PC-3 (cell line): ENCODE measurements at places on chromosomes 4 and X. TPM values are rescaled to one million over a fixed set of nuclear protein-coding genes. Genes with fewer than 3 reads are reported as not detected.

The UGT2B15 gene
- not detected in 2 replicates for total RNA-seq

The SORCS2 gene
- total RNA-seq = 4.1 and 6.6 TPM in 2 replicates

The HGFAC gene
- total RNA-seq = 0.04 and 0.58 TPM in 2 replicates

The YY2 gene
- 2.3 and 4.4 TPM in 2 replicates for total RNA-seq

The TRIM61 gene
- not detected in 2 replicates for total RNA-seq

The LRPAP1 gene
- 133 and 148 TPM in 2 replicates for total RNA-seq

The CLDN2 gene
- total RNA-seq = not detected in 2 replicates

The ANKRD50 gene
- 26.3 and 29.3 TPM in 2 replicates for total RNA-seq

GRCh38 chr4:37138019-37138653 lies 106.4 kb upstream of the NWD2 start:
- no peak overlapping the region for H3K4me3 ChIP-seq
- no peak overlapping the region for H3K27ac ChIP-seq
- no peak for DNase-seq
- no peaks in the 10 kb centered on the region for H3K36me3 ChIP-seq
- H3K4me1 ChIP-seq = no peaks in the 10 kb centered on the region

- peak overlapping the region; percentile 68 for H3K27ac ChIP-seq
- peak; percentile 79 for DNase-seq
- no peaks in the 10 kb centered on the region for H3K36me3 ChIP-seq
These were observed 8.1 kb upstream of the DTHD1 start for GRCh38 chr4:36273276-36273675.

DNA sequence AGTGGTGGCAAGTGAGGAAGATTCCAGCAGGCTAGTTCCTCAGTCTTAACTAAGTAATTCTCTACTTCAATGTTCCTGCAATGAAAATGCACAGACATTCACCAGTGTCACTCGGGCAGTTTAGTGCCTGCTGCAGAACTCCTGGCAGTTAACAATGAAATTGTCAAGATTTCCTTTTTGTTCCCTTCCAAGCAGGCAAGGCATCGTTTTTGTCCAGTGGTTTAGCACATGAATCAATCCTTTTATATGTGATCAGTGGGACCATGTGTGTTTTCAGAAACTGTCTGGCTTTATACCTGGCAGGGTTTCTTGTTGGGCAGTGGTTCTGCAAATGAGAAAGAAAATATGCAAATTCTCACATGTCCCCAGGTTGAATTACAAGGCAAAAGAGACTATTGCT lies 122.2 kb downstream of the GBA3 start:
- H3K4me3 ChIP-seq = no peak overlapping the region
- H3K27me3 ChIP-seq = peaks cover 20% of the 10 kb centered on the region; the same call in 1 of the 2 replicates
- H3K27ac ChIP-seq = no peak overlapping the region
- no peaks in the 10 kb centered on the region for H3K36me3 ChIP-seq

DNA sequence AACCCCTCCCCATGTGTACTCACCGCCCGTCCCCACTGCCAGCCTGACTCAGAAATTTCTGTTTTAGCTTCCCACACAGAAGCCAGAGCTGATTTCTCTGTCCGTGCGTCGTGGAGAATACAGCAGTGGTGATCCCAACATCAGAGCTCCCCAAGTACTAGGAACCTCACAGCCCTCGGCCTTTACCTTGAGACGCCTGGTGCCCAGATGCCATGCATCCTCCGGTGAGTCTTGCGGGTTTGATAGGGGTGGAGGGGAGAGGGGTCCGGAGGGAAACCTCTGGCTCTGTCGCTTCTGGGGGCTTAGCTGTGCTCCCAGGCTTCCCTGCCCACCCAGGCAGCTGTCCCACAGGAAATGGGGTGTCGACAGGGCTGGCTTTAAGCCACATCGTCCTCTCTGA lies 2.1 kb downstream of the LOC101059915 start:
- no peak for DNase-seq
- H3K27me3 ChIP-seq = no peaks in the 10 kb centered on the region
- H3K4me3 ChIP-seq = no peak overlapping the region
- H3K4me1 ChIP-seq = peaks cover 12% of the 10 kb centered on the region
- no peak overlapping the region for H3K27ac ChIP-seq
- H3K36me3 ChIP-seq = no peaks in the 10 kb centered on the region

DNA sequence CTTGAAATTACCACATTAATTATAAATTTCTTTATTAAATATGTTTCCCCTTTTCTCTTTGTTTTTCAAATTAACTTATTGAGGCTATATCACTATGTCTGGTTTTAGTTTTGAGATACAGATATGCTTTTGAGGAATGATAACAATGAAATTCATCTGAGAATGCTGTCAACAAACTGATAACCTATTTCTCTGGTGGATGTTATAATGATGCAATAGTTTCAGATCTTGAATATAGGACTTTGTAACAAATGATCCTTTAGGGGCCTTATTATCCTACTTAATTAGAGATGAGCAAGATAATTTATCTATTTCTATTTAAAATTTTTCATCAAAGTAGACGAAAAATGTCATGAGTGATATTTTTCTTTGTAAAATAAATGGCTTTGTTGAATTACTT lies 123.7 kb downstream of the MAGEB17 start:
- H3K27me3 ChIP-seq = no peaks in the 10 kb centered on the region
- DNase-seq = no peak
- H3K4me1 ChIP-seq = no peaks in the 10 kb centered on the region
- no peak overlapping the region for H3K4me3 ChIP-seq
- H3K27ac ChIP-seq = no peak overlapping the region
- no peaks in the 10 kb centered on the region for H3K36me3 ChIP-seq

GRCh38 chr4:185534866-185535611 lies at the start of gene PDLIM3:
TSS of gene PDLIM3 (minus strand) at chr4:185535507. CDS start at chr4:185535434, 73 bp downstream.
- H3K4me1 ChIP-seq = no peaks in the 10 kb centered on the region
- H3K27ac ChIP-seq = no peak within 1 kb of the TSS
- no peaks in the 10 kb centered on the region for H3K36me3 ChIP-seq
- DNase-seq = no peak
- peak within 1 kb of the TSS; percentile 67 for H3K4me3 ChIP-seq
- peaks cover 64% of the 10 kb centered on the region for H3K27me3 ChIP-seq

GRCh38 chr4:7547368-7548040 lies 112.8 kb upstream of the PSAPL1 start:
- no peaks in the 10 kb centered on the region for H3K27me3 ChIP-seq
- H3K4me3 ChIP-seq = no peak overlapping the region
- no peak overlapping the region for H3K27ac ChIP-seq
- DNase-seq = peak; percentile 32
- no peaks in the 10 kb centered on the region for H3K36me3 ChIP-seq
- H3K4me1 ChIP-seq = peaks cover 14% of the 10 kb centered on the region; the same call in 1 of the 2 replicates

GRCh38 chrX:151009582-151009981 lies 26.4 kb downstream of the HMGB3 start:
- H3K36me3 ChIP-seq = no peaks in the 10 kb centered on the region
- H3K27me3 ChIP-seq = no peaks in the 10 kb centered on the region
- DNase-seq = no peak

DNA sequence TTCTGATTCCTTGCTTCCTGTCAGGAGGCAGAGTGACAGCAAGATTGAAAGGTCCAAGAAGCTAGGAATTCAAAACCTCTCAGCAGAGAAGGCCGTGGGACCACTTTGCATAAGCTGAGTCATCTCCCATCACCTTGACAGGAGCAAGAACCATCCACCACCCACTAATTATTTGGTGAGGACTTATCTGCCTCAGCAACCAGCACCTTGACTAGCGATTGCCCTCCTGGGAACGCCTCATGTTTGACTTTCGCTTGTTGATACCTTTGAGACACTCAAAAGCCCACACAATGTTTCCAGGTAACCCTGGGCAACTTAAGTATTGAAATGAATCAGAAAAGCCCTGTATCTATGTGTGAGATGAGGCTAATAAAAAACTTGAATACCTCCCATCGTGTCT lies 233.5 kb upstream of the GYPA start:
- H3K27ac ChIP-seq = no peak overlapping the region
- no peaks in the 10 kb centered on the region for H3K4me1 ChIP-seq
- 0 out of 2 replicates have a peak, but pooled peaks cover 8% of the 10 kb centered on the region for H3K27me3 ChIP-seq
- H3K36me3 ChIP-seq = no peaks in the 10 kb centered on the region
- H3K4me3 ChIP-seq = no peak overlapping the region
- no peak for DNase-seq

DNA sequence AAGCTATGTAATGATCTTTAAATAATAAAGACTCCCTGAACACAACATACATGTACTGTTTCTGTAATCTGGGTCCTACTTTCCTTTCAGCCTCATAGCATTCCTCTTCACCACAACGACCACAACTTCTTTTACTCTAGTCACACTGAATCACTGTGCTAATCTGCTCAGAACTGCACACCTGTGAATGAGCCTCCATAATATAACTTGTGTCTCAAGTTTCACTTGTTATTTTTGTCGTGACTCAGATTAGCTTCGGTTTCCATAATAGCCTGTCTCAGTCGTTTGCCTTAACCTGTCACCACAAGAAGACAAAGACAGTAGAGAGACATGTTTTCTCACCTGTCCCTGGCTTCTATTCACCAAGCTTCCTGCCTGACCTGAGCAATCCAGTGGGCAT lies 61.8 kb downstream of the MAGED1 start:
- H3K4me3 ChIP-seq = no peak overlapping the region
- 0 out of 2 replicates have a peak, but pooled peaks cover 10% of the 10 kb centered on the region for H3K27me3 ChIP-seq
- no peaks in the 10 kb centered on the region for H3K4me1 ChIP-seq
- H3K36me3 ChIP-seq = no peaks in the 10 kb centered on the region

GRCh38 chrX:85611926-85612325 lies 232.5 kb upstream of the POF1B start:
- H3K4me1 ChIP-seq = no peaks in the 10 kb centered on the region
- DNase-seq = peak; percentile 42
- no peak overlapping the region for H3K4me3 ChIP-seq
- H3K36me3 ChIP-seq = no peaks in the 10 kb centered on the region
- H3K27ac ChIP-seq = no peak overlapping the region
- H3K27me3 ChIP-seq = no peaks in the 10 kb centered on the region

DNA sequence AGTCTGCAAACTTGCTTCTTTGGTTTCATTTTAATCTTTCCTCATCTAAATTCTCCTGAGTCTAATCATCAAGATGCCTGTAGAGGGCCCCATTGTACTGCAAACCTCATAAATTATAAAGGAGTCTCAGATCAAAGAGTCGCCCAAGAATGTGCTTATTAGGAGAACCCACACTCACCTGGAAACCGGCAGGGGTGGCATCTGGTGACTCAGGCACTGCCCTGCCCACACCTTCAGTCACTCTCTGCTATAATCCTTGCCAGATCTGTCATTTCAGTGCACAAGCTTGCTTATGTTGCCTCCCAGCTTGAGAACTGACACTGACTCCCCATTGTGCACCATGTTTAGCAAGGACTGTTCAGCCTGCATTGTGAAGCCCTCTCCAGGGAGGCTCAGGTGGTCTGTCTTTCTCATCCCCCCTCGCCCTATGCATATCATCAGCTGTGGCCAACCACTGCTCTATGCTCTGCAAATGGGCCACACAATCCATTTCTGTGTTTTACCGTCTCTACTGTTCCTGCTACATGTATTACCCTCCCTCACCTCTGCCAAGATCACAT lies 12.4 kb downstream of the EPGN start:
- H3K27me3 ChIP-seq = no peaks in the 10 kb centered on the region
- H3K4me1 ChIP-seq = peaks cover 28% of the 10 kb centered on the region
- no peaks in the 10 kb centered on the region for H3K36me3 ChIP-seq
- peak overlapping the region; percentile 95 for H3K27ac ChIP-seq
- H3K4me3 ChIP-seq = peak overlapping the region; percentile 15; the same call in 1 of the 2 replicates
- DNase-seq = peak; percentile 95

DNA sequence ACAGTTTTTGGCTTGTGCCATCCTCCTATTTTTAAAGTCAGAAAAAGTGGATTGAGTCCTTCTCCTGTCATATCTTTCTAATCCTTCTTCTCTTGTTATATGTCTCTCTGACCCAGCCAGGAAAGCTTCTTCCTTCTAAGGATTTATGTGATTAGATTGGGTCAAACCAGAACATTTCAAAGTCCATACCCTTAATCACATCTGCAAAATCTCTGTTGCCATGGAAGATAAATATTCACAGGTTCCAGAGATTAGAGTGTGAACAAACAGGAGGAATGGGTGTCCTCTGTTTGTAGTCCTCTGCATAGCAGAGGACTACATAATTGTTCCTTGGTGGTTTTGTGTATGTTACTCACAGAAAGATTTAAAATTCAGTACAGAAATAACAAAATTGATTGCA lies 421.2 kb downstream of the EPHA5 start:
- DNase-seq = no peak
- no peak overlapping the region for H3K4me3 ChIP-seq
- no peak overlapping the region for H3K27ac ChIP-seq
- no peaks in the 10 kb centered on the region for H3K4me1 ChIP-seq
- H3K36me3 ChIP-seq = no peaks in the 10 kb centered on the region
- no peaks in the 10 kb centered on the region for H3K27me3 ChIP-seq

DNA sequence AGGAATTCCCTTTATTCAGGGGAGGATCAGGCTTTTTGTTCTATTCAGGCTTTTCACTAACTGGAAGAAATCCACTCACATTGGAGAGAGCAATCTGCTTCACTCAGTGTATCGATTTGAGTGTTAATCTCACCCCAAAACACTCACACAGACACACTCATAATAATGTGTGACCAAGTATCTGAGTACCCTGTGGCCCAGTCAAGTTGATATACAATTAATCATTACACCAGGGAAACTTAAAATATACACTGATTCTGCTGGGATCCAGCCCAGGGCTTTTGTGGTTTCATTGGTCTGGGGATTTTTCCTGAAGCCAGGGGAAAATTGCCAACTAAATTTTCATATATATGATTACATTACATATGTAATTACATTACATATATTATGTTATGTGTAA lies 44.0 kb upstream of the GATB start:
- H3K27ac ChIP-seq = no peak overlapping the region
- peaks cover 26% of the 10 kb centered on the region for H3K4me1 ChIP-seq
- no peaks in the 10 kb centered on the region for H3K27me3 ChIP-seq
- H3K36me3 ChIP-seq = no peaks in the 10 kb centered on the region
- H3K4me3 ChIP-seq = no peak overlapping the region

- no peak overlapping the region for H3K4me3 ChIP-seq
- no peaks in the 10 kb centered on the region for H3K4me1 ChIP-seq
- H3K27me3 ChIP-seq = peaks cover 18% of the 10 kb centered on the region
- DNase-seq = no peak
- H3K27ac ChIP-seq = no peak overlapping the region
- H3K36me3 ChIP-seq = no peaks in the 10 kb centered on the region
These were observed 393.5 kb downstream of the KCNIP4 start for GRCh38 chr4:21555083-21555482.

DNA sequence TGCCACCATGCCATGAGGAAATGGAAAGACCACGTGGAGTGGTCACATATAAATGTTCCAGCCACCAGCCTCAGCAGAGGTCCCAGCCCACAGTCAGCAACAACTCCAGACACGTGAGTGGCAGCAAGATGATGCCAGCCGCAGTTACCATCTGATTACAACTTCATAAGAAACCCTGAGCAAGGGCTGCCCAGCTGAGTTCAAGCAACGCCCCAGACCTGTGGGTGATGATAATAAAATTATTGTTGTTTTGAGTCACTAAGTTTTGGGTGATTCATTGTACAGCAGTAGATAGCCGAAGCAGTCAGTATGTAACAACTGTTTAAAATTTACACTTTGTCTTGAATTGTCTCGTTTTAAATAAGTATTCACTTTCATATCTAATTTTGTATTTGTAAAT lies 5.8 kb upstream of the CCNG2 start:
- no peaks in the 10 kb centered on the region for H3K27me3 ChIP-seq
- H3K4me1 ChIP-seq = peaks cover 53% of the 10 kb centered on the region
- no peak overlapping the region for H3K4me3 ChIP-seq
- peak; percentile 62 for DNase-seq
